ENCODE measurements at places on chromosomes 7 and 10.

DNA sequence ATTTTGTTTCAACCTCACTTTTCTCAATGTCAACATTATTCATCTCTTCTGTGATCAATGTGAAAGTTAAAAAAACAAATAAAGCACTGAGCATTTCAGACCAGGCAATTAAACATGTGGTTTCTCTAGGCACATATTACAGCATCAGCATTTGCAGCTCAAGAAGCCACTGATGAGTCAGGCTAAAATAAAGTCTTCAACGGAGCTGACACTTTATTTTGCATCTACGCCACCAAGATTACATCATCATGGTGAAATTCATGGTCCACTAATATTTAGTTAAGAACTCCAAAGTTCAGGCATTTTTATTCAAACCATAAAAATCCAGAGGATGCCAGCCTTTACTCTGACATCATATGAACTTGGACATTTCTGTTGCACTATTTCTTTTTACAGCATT is 33.0 kb downstream of the MAGI2 start:
- no peak for DNase-seq

GRCh38 chr10:43794181-43794815 is 145.6 kb upstream of the ZNF32 start:
- DNase-seq = no peak

- no peak for DNase-seq
These were observed 113.4 kb downstream of the BTRC start for GRCh38 chr10:101467286-101467770.

DNA sequence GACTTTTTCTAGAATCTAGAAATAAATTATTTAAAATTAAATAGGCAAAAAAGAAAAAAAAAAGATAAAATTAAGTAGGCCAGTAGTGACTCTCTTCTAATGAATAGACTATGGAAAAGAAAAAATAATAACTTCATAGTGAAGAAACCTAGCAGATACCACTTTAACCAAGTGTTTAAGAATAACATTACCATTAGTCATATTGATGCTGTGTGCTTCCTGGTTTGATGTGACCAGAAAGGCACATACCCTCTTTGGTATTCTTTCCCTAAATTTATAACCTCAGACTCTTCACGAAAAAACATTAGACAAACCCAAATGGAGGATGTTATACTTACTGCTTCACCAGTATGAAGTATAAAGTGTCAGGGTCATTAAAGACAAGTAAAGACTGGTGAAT is 42.6 kb downstream of the KIF20B start:
- no peak for DNase-seq

DNA sequence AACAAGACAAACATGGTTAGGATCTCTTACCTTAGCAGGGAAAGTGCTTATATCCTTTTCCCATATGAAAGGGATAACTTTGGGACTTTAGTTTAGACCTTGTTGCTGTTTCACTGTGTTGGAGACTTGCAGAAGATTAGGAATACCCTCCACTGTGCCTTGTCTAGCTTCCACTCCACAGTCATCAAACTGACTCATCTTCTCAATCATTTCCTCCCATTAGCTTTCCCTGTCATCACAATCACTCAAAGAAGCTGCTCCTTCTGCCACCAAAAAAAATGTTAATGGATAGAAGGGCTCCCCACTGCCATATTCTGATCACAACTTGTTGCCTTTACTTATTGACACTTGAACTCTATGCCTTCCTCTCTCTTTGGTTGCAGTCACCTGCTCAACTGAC is 16.8 kb downstream of the GNG11 start:
- DNase-seq = no peak

DNA sequence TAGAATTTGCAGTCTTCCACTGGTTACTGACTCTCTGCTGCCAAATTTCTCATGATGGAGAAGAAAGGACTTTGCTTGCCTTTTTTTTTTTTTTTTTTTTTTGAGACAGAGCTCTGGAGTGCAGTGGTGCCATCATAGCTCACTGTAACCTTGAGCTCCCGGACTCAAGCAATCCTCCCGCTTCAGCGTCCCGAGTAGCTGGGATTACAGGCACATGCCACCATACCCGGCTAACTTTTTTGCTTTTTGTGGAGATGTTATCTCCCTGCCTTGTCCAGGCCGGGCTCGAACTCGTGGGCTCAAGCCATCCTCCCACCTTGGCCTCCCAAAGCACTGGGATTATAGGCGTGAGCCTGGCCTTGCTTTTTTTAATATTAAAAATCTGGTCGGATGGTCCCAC is 6.2 kb downstream of the INSIG1 start:
- DNase-seq = no peak

GRCh38 chr10:113339121-113339520 is 213.7 kb upstream of the HABP2 start:
- no peak for DNase-seq

GRCh38 chr7:50560865-50561351 is 4.3 kb downstream of the DDC start:
- DNase-seq = no peak

DNA sequence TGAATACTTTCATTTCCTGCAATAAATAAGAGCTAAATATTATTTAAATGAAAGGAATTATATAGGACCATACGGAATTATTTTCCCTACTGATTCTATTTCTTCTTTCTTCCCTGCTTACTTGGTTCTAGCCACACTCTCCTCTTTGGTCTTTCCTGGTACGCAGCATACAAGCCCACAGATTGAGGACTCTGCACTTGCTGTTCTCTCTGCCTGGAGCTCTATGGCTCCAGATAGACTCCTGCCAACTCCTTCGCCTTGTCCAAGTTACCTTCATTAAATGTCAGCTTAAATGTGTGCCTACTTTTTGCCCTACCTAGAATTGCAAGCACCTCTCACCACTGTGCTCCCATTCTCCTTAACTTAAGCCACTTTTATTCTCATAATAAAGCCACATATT is 203.4 kb downstream of the MDFIC start:
- no peak for DNase-seq

GRCh38 chr10:105540381-105540780 is 899.3 kb downstream of the SORCS3 start:
- DNase-seq = no peak

DNA sequence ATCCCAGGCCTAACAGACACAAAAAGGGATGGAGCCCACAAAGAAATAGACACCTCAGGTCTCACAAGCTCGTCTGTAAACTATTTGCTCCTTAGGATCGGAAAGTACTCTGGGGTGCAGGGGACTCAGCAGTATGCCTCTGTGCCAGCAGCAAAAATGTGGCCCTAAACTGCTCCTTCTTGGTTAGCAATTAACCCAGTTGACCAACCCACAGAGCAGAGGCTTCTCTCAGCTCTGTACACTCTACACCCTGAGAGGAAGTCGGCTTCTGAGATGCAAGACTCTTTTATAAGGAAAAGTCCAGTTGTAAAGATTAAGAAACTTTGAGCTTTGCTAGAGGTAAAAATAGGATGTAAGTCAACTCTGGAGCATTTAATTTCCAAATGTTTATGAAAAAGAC is 156.3 kb upstream of the PRSS58 start:
- no peak for DNase-seq

GRCh38 chr7:129858490-129858889 is 94.3 kb downstream of the UBE2H start:
- no peak for DNase-seq

GRCh38 chr7:45125193-45125904 is 13.9 kb upstream of the TBRG4 start:
- no peak for DNase-seq

DNA sequence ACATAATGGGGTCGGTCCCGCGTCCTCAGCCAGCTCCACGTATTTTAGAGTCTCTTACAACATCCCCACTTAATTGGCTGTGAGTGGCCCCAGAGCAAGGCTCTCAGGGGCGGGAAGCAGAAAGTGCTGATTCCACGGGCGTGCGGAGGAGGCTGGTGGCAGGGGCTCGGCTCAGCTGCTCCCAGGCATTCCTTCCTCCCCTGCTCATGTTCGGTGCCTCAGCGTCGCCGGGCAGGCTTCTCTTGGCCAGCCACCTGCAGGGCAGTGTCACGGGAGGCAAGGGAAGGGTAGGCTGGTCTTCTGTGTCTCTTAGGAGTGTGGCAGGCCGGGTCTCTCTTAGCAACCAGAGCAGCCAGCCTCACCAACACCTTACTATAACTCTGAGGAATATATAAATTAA is 33.8 kb downstream of the IL15RA start:
- DNase-seq = no peak

- no peak for DNase-seq
These were observed 26.5 kb upstream of the GSAP start for GRCh38 chr7:77442636-77443035.

GRCh38 chr7:112082306-112082705 is 123.9 kb downstream of the DOCK4 start:
- no peak for DNase-seq

DNA sequence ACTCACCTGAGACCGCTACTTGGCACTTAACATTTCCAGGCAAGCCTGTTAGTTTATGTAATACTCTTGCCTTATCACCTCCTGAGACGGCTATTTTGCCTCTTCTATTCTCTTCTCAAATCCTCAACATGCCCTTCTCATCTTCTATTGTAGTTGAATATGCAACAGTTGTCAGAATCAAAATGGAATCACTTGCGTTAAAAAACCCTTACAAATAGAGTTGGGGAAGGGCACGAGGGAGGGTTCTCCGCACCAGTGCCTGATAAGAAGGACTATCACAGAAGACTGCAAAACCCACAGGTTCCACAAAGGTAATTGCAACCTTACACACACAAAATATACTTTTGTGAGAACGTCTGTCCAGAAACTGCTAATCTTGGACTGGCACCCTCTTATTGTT is 57.4 kb downstream of the ZNF783 start:
- no peak for DNase-seq

- no peak for DNase-seq
These were observed 80.7 kb downstream of the MAD1L1 start for GRCh38 chr7:2151801-2152612.

GRCh38 chr7:149811221-149811620 is 27.0 kb upstream of the ZNF862 start:
- no peak for DNase-seq

GRCh38 chr10:131822692-131823245 is 78.0 kb upstream of the PPP2R2D start:
- no peak for DNase-seq

DNA sequence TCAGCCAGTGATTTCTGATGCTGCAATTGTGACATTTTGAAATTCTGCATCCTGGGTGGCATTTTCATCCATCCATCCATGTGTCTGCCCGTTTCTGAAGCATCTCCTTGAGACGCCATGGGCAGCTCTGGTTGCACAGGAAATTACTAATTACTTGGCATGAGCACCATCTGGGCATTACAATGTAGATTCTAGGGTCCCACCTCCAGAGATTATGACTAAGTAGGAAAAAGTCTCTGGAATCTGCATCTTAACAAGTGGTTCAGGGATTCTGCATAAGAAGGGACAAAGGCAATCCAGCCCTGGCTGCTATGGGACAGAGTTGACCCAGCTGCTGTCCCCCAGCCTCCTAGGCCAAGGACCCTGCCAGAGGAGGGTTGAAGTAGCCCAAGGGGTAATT is 65.3 kb downstream of the CUZD1 start:
- DNase-seq = no peak

DNA sequence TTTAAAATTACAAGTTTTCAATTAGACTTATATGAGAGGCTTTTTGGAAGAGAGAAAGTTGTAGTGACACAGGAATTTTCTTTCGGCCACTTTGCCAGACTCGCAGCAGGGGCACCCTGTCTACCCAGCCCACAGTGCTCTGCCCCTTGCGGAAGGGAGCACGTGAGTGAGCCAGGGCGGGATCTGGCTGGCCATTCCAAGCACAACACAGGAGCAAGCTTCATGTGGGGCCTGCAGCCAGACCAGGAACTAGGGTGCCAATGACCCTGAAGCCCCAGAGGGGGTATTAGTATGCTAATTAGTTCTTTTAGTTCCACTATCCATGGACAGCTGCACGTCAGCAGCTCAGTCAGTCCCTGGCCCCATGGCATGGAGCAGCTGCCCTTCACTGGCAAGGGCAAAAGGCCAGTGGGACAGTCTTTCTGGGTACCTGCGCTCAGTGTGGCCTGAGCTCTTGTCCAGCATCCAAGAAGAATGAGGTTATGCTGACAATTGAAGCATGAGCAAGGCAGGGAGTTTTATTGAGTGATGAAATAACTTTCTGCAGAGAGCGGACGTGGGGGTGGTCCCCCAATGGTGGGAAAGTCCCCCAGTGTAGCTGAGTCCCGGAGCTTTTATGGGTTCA is 251.1 kb upstream of the CSTF2T start:
- no peak for DNase-seq

DNA sequence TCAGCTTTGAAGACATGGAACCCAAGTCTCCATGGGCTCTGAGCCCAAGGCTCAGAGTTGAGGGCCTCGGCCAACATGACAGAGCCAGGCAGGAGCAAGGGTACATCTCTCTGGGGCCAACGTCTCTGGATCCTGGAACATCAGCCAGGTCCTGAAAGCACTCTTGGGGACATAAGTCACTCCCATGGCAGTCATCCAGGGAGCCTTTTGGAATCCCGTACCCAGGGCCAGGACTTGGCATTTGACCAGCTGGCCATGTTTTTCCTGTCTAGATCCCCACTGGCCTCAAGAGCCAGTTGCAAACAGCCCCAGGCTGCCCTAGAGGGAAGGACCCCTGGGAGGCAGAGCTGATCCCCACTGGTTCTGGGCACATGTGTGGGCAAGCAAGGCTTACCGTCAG is 4.3 kb upstream of the CXCL12 start:
- no peak for DNase-seq

DNA sequence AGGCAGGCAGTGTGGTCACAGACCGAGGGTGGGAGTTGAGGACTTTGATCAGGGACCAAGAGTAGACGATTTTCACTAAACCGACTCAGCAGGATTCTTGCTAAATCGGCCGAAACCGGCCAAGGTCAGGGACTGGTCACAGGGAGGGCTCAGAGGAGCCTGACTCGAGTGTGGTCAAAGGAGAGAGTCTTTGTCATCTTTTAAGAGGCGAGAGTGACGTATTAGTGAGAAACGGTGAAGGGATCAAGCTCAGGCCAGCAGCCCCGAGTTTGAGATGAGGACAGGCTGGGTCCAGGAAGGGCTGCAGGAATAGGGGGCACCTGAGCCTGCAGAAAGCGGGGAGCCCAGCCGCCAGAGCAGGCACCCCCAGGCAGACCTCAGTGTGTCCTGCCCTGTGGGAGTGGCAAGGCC is 41.6 kb upstream of the FAM20C start:
- no peak for DNase-seq

DNA sequence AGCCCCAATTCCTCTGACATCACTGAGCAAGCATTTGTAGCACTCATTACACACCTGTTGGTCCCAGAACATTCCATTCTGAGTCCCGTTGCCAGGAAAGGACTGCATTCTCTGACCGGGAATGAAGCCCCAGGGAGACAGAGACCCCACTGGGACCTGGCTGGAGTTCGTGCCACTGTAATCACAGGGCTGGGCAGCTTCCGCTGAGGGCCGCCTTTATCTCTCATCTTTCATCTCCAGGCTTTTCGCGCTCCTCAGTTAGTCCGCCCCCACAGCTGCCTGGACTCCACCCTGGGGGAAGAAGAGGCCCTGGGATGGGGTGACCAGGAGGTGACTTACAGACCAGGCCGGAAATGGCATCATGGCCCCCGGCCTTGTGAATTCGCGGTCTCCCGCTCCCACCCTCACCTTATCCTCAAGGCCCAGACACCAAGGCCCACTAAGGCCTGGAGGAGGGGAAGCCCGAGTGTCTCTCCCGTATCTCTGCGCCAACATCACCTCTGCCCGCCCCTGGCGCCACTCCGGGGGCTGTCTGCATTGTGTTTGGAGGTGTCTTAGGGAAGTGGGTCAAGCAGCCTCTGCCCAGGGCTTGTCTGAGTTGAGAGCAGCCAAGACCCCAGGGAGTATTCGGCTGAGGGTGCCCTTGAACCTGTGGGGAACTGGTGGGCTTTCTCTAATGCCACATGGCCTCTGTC is 75.4 kb downstream of the PROSER2 start:
- no peak for DNase-seq

- no peak for DNase-seq
These were observed 60.1 kb upstream of the NFE2L3 start for GRCh38 chr7:26091933-26092332.

- DNase-seq = no peak
These were observed 17.6 kb upstream of the MCM10 start for GRCh38 chr10:13143766-13144165.

Measured in activated CD8-positive, alpha-beta memory T cell treated with anti-CD3 and anti-CD28 coated beads for 1 hour (primary cell).